ENCODE measurements at places on chromosomes 1 and 21.

GRCh38 chr1:63882048-63882704, 108.4 kb downstream of the ROR1 start:
- DNase-seq, result no peak

DNA sequence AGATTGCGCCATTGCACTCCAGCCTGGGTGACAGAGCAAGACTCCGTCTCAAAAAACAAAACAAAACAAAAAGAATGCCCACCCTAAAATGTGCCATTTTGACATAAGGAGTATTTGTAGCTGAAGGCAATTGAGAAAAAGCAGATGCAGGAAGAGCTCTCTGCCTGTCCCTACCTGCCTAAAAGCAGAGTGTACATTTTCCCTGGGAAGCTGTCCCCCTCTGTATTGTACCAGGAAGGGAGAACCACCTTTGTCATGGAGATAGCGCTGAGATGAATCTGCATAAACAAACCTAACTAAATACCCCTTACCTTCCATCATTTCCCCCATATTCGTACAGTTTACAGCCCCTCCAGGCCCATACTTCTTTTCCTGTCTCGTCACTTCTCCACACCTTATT, 94.4 kb upstream of the SLC45A1 start:
- no peak for DNase-seq

DNA sequence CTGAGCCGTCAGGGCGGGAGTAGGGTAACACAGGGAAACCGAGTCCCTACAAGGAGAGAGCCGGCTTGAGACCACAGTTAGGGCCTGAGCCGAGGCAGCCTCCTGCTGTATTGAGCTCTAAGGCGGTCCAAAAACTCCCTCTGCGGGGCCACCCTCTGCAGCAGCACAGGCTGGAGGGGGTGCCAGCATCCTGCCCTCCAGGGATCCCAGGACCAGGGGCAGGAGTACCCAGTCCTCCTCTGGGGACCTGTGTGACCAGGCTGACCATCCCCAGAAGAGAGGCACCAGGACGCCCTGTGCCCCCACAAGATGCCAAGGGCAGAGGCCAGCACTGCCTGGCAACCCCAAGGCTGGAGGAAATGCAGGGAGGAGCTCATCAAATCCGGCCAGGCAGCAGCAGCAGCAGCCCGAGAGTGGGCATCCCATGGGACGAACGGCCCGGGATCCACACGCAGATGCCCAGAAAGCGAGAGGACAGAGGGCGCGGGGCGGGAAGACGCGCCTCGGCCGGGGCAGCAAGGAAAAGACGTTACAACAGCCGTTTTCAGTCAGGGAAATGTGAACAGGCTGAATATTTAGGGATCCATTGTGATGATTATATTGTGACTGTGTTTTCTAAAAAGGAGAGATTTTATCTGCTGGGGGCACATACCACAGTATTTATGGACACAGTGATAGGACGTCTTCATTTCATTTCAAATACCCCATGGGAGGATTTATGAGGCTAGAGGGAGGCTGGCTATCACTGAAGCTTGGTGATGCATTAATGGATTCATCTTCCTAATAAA, 57.1 kb upstream of the COL18A1 start:
- no peak for DNase-seq

DNA sequence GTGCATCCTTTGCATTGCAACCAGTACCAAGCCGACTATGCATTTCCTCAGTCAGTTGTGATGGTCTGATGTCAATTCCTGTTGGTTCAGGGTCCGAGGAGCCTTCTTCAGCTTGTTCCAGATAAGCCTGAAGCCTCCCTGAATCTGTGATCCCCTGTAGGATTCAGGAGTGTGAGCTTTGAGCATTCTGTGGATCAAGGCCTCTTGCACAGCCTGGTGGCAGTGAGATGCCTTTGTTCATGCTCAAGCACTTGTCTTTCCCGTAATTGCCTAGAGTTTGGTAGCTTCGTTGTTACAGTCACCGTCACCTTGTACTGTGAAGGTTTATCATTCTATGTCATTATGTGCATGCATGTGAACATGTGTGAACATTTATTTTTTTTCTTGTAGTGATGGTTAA, 103.5 kb downstream of the PBX1 start:
- no peak for DNase-seq

DNA sequence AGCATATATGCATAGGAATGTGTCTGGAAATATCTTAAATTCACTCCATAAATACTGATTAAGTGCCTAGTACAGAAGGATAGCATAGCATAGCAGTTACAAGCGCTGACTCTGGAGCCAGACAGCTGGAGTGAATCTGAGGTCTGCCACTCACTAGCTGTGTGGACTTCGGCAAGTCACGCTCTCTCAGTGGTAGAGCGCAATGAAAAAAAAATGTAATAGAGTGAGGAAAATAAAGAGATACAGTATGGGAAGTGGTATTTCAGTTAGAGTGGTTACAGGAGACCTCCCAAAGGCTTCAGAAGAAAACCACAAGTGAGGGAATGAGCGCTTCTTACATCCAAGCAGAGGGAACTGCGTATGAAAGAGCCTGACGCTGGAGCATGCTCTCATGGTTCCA, 338.9 kb upstream of the PRMT6 start:
- DNase-seq, result no peak

DNA sequence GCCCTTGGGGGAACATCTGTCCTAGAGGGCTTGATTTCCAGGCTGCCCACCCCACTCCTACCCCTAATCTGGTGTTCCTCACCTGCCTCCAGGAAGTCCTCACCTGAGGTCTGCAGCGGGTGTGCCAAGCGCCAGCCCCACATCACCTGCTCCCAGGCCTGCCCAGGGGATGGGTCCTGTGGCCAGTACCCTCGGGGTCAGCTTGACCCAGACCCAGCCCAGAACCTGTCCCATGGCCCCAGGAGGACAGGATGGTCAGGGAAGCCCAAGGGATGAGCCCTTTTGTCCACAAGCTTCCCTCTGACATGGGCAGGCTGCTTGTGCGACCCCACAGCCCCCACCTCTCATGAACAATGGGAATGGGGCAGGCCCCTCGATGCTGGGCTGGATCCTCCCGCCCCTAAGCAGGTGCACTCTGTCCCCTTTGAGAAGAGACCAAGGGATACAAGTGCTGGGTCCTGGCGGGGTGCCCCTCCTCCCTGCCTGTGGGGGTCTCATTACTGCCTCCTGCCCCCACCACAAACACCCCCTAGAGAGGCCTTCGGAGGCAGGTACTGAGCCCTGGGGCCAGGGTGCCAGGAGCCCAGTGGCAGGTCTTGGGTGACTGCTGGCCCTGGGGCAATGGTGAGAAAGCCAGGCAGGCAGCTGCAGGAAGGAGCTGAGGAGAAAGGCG, 3.2 kb downstream of the MIB2 start:
- DNase-seq, result no peak

DNA sequence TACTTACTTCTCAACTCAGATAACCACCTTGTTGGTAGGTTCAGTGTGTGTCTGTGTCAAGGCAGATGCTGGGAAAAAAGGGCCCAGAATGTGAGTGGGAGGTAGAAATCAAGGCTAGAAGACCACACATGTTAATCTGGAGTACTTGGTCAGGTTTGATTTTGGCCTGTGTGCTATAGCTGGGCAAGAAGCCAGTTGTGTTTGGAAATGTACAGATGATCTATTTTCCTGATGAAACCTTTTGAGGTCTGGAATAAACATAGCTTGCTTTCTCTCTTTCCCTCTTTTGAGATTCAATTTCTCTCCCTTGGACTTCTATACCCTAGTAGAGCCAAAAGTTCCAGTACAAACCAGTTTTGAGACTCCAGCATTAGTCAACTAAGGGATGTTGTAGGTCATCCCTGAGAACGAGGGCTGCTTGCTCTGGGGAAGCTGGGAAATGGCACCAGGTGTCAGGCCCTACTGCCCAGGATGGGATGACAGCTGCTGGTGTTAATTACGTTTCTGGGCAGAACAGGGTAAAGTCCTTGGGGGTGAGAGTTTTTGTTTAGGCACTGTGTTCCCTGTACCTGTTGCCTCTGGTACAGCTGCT, 15.8 kb downstream of the MAPKAPK2 start:
- no peak for DNase-seq

- no peak for DNase-seq
Observed at GRCh38 chr1:83929184-83929583, 69.7 kb downstream of the TTLL7 start.

GRCh38 chr1:11461531-11462137, 17.3 kb upstream of the DISP3 start:
- DNase-seq, result no peak

GRCh38 chr1:245604979-245605378, 450.2 kb downstream of the KIF26B start:
- DNase-seq, result no peak

- DNase-seq, result no peak
Observed at GRCh38 chr1:93576746-93577145, 104.9 kb downstream of the BCAR3 start.

DNA sequence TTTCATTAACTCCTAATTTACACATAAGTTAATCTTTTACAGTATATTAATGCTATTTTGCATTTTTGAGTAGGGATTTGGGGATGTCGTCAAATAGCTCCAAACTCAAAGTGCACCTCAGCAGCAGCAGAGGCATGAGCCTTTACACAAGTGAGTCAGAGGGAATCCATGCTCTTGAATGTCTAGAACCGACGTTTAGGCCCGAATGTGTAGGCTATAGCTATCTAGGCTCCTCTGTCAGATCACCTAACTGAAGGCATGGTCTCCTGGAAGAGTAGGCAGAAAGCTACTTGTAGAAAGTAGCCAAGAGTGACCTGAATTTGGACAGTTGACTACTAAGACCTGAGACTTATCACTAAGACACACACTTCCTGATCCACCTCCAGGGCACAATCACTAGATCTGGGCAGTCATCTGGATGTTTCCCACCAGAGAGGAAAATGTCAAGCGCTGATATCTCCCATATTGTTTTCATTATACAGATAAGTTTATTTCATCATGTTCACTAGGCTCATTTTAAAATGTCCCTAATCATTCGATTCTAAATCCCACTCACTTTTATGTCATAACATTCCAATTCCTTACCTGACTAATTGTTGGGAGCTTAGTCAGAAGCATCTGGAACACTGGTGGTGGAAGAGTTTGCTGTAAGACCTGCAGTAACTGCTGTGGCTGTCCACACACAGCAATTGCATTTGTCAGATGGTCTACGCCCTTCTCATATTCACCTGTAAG, 15.3 kb downstream of the TOMM20 start:
- DNase-seq, result no peak

DNA sequence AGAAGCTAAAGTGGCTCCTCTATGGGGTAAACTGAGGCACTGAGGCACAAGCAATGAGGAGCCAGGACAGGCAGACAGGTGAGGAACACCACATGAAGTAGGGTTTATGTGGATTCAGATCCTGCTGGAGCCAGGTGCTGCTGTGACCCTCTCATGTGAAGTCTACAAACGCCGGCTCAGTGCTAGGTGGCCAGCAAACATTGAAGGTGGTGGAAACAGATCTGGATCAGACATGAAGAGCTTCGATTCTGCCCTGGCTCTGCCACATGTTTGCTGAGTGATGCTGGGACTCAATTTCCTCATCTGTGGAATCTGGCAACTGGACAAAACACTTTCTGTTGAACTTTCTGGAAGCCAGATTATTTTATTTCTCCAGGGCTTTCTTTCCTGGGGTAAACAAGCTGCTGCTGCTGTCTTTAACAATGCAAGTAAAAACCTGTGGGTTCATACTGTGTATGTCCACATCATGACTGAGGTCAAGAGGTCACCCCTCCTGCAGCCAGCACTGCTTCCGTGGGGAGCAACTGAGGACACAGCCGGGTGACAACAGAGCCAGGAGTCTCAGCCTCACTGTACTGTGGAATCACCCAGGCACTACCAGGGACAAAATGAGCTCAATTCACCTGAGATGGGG, 33.3 kb downstream of the HMGB4 start:
- no peak for DNase-seq

DNA sequence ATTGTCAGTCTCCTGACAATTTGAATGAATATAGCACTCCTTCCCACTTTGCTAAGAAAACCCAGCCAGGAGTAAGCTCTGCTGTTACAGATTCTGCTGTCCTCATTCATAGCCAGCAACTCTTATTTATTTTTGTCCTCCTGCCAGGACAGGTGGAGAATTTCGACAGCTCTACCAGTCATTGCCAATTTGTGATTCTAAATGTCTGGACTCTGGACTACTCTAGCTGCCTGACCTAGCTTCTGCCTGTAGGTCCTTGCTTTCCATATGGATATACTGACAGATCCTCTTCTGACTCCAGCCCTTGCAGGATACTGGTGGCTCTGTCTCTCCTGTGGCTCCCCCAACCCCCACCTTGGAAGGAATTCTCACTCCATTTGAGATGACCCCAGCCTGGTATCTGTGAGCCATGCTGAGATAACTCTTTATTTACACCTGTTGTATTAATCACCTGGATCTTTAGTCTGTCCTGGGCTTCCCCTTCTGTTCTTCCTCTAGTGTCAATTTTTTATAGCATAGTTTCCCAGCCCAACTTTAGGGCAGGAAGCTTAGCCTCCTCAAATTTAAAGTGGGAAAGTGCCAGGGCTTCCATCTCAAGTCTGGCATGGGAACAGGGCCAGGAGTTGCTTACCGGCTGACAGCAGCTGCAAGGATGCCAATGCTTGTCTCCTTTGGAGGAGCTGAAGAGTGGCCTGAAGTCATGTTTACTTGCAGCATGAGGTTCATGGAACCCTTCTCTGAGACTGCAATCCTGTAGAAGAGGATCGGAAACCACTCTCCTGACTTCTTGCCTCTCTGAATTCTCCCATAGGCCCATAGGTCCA, 6.7 kb downstream of the PM20D1 start:
- no peak for DNase-seq

DNA sequence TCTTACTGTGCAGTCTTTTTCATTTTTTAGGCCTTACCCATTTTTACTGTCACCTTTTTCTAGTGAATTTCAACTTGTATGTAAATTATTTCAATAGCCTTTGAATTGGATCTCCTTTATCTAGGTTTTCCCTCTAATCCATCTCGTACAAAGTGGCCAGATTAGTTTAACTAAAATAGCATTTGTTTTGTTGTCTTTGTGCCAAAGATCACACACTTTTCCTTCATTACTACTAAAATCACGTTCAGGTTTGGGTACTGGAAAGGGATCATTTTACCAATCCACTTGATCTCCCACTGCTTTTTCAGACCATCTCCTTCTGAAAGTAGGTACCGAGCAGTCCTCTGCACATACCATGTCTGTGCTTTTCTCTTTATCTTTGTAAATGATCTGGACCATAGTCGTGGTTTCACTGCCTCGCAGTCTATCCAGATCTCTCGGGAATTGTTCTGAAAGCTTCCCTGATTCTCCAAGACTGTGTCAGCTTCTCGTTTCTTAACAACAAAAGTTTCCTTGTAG, 20.1 kb downstream of the KDM1A start:
- DNase-seq, result no peak

GRCh38 chr1:59978026-59978425, 51.5 kb upstream of the CYP2J2 start:
- no peak for DNase-seq

- DNase-seq, result no peak
Observed at GRCh38 chr21:44583800-44584147, 3.4 kb upstream of the KRTAP10-5 start.

Measured in germinal center (tissue), 1 donor.